ENCODE measurements at places on chromosomes 5 and 9. TPM values are rescaled to one million over a fixed set of nuclear protein-coding genes. Genes with fewer than 3 reads are reported as not detected.

The ZFYVE16 gene
- 13.7 TPM for total RNA-seq

The SPINK13 gene
- not detected for total RNA-seq

The NR5A1 gene
- not detected for total RNA-seq

The LCN15 gene
- total RNA-seq = not detected

The LCN10 gene
- not detected for total RNA-seq

The NEURL1B gene
- total RNA-seq = 6.1 TPM

The SLC6A18 gene
- not detected for total RNA-seq

The ZNF608 gene
- 9.3 TPM for total RNA-seq
